ENCODE measurements at places on chromosomes 11 and 22.

DNA sequence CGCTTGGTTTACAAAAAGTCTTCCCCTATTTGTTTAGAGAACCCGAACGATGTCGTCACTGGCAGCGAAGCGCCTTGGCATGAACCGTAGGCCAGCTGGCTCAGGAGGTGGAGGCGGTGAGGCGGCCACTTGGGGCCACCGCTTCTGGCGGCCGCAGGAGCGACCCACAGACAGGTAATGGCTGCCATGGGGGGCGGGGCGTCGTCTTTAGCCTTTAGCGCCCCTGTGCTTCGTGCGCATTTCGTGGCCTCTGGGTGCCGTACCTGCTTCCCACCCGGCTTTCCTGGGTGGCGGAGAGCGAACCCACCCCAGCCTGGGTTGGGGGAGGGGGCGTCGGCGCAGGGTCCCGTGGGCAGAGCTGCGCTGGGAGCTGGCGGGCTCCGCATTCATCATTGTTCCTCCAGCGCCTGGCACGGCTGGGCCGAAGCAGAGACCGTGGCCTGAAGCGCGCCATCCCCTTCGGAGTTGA lies 469 bp upstream of the OSBP2 start:
- DNase-seq: peak; percentile 35

DNA sequence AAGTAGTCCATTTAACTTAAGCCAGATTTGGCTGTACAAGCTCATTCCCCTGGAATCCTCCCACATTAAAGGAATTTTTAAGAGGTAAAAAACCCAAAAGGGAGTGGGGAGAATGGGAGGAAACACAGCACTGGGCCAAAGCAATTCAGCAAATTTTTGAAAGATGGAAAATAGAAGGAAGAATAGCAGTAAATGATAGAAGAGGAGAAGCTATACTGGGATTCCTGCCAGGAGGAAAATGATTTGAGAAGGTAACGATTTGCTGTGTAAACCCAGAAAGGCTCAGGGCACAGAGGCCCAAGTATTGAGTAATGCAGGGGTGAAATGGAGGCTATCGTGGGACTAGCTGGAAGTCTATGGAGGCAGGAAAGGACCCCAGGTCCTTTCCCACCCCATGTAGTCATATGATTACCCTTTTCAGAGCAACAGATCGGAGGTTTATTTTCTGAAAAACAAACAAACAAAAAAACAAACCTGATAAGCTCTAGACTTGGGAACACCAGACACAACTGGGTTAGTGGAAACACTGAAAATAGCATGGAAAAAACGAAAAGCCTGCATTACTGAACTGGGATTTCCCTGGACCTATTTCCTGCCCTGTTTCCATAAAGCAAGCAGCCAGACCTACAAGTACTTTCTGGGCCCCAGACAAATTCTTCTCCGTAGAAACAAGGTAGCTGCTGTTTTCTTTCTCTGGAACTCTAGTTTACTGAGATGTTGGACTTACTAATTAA lies 140.0 kb downstream of the SWAP70 start:
- no peak for DNase-seq

GRCh38 chr22:19174106-19175025 lies 4.2 kb downstream of the SLC25A1 start:
- no peak for DNase-seq

DNA sequence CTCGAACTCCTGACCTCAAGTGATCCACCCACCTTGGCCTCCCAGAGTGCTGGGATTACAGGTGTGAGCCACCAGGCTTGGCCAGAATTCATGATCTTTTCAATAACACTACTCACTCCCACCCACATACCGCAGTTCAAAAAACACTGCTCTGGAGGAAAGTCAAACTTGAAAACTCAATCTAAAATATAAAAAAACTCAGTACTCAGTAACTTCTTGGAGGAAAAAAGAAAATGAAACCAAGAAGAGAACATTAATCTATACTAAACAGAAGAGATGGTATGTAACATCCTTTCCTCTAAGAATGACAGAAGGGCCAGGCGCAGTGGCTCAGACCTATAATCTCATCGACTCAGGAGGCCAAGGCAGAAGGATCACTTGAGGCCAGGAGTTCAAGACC lies 58.3 kb downstream of the MRTFA start:
- no peak for DNase-seq

- no peak for DNase-seq
These were observed 5.1 kb upstream of the SMPD1 start for GRCh38 chr11:6385046-6385777.

- DNase-seq: peak; percentile 16
These were observed 327.7 kb downstream of the DLG2 start for GRCh38 chr11:85299258-85299942.

DNA sequence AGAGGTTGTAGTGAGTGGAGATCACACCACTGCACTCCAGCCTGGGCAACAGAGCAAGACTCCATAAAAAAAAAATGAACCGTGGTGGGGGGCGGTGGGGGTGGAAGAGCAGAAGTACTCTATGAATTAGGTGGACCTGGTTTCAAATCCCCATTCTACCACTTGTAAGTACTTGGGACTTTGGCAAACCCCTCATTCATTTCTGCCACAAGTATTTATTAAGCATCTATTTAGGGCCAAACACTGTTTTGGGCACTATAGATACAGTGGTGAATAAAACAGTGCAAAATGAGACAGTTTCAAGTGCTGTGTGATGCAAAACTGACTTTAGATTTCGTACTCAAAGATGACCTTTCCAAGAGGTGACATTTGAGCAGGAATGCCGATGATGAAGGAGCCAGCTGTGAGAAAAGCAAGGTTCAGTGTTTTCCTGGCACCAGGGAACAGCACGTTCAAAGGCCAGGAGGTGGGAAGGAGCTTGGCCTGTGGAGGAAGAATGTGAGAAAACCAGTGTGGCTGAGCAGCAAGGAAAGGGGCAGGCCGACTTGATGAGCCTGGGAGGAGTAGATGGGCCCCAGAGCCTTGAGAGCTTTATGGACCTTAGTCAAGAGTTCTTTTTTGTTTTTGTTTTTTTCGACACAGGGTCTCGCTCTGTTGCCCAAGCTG lies 1.4 kb upstream of the TMEM134 start:
- DNase-seq: no peak

- no peak for DNase-seq
These were observed 32.2 kb downstream of the ZBTB16 start for GRCh38 chr11:114091516-114092397.
